ENCODE measurements at places on chromosomes 4 and X. TPM values are rescaled to one million over a fixed set of nuclear protein-coding genes. Genes with fewer than 3 reads are reported as not detected.

Gene GAGE12J
- polyA plus RNA-seq: not detected

Gene TCEAL9
- polyA plus RNA-seq: 3.2 TPM

Gene RIPPLY1
- polyA plus RNA-seq: not detected

Gene TSPAN6
- polyA plus RNA-seq: 0.64 TPM
